ENCODE measurements at places on chromosomes 2 and 18.

GRCh38 chr2:17272170-17272569, 246.1 kb downstream of the RAD51AP2 start:
- DNase-seq = no peak

GRCh38 chr2:240586919-240587800, 626 bp downstream of the CAPN10 start:
- peak; percentile 53 for DNase-seq

DNA sequence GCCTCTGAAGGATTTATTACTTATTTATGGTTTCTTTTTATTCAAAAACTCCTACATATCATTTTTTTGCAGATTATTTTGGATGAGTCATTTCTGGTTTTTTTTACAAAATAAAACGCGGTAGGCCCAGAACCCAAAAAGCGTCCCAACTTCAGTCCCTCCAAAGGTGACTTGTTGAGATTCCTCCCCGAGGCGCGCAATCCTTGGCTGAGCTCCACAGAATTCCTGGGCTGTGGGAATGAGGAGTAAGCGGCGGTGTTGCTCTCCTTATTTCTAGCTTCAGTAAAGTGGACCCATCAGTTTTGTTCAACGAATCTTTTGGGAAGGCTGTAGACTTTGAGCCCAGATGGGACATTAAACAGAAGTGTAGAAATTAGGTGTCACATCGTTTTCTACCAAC, 67.0 kb upstream of the RMP24 start:
- no peak for DNase-seq

DNA sequence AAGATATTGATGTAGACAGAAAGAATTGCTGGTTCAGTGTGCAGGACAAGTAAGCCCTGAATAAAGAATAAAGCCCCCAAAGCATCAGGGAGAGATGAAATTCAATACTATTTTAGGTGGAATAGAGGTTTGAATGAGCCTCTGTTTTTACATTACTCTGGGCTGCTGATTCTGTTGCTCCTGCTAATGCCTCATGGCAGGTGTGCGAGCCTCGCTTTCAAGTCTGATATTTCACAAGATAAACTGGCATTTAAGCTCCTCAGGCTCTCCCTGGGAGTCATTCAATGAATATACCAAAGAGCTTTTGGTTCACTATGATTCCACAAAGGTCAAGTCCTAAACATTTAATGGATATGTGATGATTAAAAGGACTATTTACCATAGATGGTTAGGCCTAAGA, 601.0 kb upstream of the SLC39A10 start:
- DNase-seq = no peak

- DNase-seq = no peak
Measured at GRCh38 chr18:7733642-7734041, 166.5 kb downstream of the PTPRM start.

DNA sequence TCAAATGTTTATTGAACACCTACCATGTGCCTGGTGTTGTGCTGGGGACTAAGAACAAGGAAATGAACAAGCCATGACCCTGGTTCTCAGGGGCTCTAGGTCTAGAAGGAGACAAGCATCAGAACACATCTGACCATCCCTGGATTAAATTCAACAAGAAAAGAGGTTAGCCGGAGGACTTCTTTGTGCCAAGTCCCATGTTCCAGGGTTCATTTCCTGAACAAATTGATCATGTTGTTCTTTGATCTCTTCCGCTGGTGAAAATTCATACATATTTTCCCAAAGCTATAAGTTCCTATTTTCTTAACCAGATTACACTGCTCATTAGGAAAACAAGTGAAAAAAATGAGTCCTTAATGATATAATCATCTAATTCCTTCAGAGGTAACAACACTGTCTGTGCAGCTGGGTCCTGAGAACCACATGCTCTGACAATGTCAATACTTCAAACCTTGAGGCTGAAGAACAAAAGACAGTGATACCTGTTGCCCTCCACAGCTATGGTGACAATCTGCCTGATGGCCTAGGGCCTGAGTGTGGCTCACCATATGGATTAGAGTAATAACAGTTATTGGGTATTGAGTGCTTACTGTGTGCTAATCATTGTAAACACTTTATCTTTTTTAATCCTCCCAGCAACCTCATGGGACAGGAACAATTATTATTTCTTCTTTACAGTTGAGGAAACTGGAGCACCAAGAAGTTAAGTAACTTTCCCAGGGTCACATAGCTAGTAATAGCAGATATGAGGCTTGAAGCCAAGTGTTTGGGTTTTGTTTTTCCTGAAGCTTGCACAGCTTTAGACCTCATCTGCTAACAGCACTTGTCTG, 24.6 kb upstream of the INO80C start:
- DNase-seq = no peak

DNA sequence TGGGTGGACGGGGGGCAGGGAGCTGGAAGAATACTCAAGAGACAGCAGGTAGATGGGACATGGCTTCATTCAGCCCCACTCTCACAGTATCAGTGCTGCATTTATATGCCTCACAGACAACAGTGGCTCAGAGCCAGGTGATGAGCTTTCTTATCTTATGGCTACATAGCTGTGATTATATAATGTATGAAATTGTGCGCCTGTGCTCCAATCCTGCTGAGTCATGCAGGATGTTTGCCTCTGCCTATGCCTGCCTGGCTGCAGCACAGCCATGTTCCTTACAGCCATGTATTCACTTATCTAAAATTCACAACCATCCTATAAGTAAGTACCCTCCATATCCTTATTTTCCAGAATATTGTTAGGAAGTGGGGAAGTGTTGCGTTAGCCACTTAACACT, 37.7 kb upstream of the RNF103 start:
- DNase-seq = no peak

GRCh38 chr18:40523287-40523686, 1431.7 kb upstream of the PIK3C3 start:
- DNase-seq = no peak

DNA sequence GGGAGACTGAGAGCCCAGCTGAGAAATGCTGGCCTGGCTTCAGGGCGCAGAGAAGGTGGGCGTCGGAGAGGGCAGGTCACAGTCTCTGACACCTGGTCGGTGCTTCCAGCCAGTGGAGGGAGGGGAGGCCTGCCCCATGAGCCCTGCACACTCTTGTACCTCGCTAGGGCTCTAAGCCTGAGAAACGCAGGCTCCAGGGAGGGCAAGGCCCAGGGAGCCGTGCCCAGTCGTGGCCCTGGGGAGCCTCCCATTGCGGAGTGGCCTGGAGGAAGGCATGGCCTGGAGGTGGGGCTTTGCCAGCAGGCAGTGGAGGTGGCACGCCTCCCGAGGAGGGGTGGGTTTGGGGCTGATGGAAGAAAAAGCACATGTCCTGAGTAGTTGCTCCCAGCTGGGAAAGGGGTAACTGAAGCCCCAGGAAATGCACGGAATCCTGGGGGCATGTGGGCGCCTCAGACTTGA, 39.0 kb downstream of the MTERF4 start:
- DNase-seq = no peak

- no peak for DNase-seq
Measured at GRCh38 chr2:99845296-99845695, 297.1 kb downstream of the AFF3 start.

- no peak for DNase-seq
Measured at GRCh38 chr2:219540784-219541504, 2.7 kb downstream of the CHPF start.

DNA sequence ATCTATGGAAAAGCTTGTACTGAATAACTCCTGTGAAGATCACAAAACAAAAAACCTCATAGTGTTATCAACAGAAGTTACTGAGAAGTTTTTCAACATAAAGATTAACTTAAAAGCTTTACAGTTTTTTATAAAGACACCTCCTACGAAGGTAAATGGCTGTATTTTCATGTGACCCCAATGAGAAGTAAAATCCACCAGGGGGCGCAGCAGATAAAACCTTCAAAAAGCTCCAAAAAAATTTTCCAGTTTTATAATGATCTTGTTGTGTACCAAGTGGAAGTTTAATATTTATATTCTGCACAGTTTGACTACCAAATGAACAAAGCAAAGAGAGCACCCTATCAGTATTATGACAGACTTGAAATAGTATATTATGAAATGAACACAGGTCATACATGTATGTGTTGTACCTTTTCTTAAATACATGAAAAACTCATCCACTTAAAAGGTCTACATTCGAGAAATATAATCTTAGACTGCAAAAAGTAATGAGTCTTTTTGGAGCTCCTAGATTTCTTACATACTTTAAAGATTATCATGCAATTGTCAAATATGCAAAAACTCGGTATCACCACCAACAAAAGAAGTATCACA, 38.5 kb downstream of the PNO1 start:
- DNase-seq = no peak

- no peak for DNase-seq
Measured at GRCh38 chr18:25190472-25190871, 161.5 kb downstream of the ZNF521 start.

DNA sequence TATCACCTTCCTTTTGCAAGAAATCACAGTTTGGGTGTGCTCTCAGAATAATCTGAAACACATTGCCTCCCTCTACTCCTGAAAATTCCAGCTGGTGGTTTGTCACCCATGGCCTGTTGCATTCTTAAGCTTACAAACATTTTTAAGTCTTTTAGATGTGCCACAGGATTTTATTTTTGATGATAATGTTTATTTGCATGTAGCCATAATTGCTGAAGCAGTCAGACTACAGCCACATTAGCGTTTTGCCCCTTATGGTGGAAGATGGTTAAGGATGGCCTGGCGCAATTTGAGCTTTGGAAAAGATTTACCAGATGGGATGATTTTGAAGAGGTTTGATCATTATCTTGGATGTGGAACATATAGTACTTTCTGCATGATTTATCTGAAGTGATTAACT, 439.5 kb downstream of the MEIS1 start:
- no peak for DNase-seq

- no peak for DNase-seq
Measured at GRCh38 chr2:163659224-163659623, 76.6 kb downstream of the FIGN start.

GRCh38 chr2:203565076-203565475, 30.0 kb upstream of the RAPH1 start:
- DNase-seq = no peak

DNA sequence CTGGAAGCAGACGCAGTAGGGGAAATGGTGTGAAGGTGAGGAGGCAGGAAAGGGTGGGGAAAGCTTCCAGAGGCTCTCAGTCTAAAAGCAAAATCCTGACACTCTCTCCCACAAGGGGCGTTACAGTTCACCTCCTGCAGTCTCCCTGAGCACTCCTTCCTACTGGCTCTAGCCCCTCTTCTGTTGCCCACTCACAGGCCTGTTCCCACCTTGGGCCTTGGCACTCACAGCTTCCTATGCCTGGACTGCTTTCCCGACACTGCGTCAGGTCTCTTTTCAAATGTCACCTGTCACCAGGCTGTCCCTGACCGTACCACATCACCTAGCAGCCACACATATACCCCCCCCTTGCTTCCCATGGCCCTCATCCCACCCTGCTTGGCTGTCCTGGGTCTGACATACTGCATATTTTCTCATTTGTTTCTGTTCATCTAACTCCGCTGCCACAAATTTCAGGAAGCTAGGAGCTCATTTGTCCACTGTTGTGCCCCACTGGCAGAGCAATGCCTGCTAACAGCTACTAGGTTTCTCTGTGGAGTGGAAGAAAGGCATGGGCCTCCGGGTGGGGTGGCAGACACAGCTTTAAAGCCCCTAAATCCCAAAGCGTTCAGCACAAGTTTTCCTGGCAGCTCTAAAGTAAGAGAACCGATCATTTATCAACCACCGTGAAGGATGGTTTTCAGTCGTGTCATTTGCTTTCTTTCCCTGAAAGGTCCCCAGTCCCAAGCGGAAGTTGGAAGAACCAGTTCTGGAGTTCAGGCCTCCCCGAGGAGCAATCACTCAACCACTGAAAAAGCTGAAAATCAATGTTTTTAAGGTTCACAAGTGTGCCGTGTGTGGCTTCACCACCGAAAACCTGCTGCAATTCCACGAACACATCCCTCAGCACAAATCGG, 118.8 kb downstream of the ZNF532 start:
- DNase-seq = no peak

GRCh38 chr18:56637711-56638231, 621 bp downstream of the TXNL1 start:
- DNase-seq = no peak

GRCh38 chr2:181128199-181128598, 147.8 kb downstream of the UBE2E3 start:
- no peak for DNase-seq

DNA sequence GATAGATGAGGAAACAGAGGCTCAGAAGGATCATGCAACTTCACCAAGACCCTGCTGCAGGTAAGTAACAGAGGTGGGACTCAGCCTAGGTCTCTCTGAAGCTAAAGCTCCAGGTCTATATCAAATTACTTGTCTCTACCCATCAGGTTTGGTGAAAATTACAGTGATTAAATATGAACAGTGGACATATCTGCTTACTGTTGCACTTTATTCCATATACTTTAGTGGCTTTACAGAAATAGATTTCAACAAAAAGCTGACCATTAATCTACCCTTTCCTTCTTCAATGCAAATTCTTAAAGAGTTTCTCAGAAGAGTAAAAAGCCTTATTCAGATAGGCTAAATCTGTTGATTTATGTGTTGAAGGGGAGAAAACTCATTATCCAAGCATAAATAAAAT, 42.8 kb upstream of the STK17B start:
- no peak for DNase-seq

- no peak for DNase-seq
Measured at GRCh38 chr2:36411962-36412444, 56.4 kb downstream of the CRIM1 start.

GRCh38 chr2:164960159-164960558, 4.8 kb upstream of the SLC38A11 start:
- DNase-seq = no peak

GRCh38 chr2:61775956-61776570, 77.8 kb downstream of the FAM161A start:
- no peak for DNase-seq

GRCh38 chr2:175575346-175576258, 394.1 kb upstream of the ATP5MC3 start:
- no peak for DNase-seq

GRCh38 chr2:62556086-62556485, 50.1 kb upstream of the TMEM17 start:
- DNase-seq = no peak

GRCh38 chr2:129293326-129293725, 686.1 kb upstream of the RAB6C start:
- DNase-seq = no peak

DNA sequence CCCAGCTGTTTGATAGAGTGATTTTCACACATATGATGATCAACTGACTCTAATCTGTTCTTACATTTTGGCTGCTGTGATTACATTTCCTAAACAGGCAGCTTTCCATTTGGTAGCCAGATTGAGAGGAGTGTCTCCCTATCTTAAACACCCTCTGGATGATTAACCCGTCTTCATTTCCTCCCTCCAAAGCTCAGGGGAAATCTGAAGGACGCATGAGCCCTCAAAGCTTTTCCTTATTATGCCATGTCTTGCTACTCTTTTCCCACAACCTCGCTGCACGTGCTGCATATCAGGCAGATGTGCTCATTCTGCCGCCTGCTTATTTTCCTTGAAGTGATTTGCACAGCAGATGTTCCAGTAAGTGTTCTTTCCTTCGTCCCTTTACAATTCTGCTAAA, 837.4 kb downstream of the LRRTM4 start:
- no peak for DNase-seq

GRCh38 chr18:5150894-5151293, 46.2 kb downstream of the AKAIN1 start:
- no peak for DNase-seq

GRCh38 chr18:11821643-11822237, 29.5 kb upstream of the CHMP1B start:
- DNase-seq = no peak
